Occipital lobe (tissue), 3 donors: ENCODE measurements at places on chromosomes 13 and 19. TPM values are rescaled to one million over a fixed set of nuclear protein-coding genes. Genes with fewer than 3 reads are reported as not detected.

- no peak for DNase-seq
Observed at GRCh38 chr13:22517544-22517943, 663.2 kb upstream of the SGCG start.

- DNase-seq: no peak
Observed at GRCh38 chr19:1685046-1685445, 32.6 kb upstream of the TCF3 start.

DNA sequence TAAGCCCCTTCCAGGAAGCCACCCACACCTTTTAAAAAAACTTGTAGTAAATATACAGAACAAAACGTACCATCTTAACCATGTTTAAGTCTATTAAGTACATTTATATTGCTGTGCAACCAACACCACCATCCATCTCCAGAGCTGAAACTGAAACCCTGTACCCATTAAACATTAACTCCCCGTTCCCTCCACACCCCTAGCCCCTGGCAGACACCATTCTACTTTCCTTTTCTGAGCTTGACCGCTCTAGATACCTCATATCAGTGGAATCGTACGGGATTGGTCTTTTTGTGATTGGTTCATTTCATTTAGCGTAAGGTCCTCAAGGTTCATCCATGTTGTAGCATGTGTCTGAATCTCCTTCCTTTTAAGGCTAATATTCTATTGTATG, 13.0 kb upstream of the SPATA13 start:
- no peak for DNase-seq

DNA sequence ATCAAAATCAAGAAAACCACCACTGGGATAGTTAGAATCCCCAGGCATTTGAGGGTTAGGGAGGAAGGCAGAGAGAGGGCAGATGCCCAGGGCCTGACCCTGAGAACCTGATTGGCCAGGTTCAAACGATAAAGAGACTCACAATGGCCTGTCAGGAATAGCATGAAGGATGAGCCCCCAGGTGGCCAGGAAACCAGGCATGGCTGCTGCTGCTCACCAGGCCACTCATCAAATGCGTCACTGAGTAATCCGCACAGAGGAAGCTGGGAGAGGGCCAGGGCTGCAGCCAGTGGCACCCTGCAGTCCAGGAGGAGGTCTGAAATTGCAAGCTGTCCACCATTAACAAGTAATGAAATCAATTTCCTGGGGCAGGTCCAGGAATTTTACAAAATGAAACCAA, 111.3 kb downstream of the KATNAL1 start:
- DNase-seq: no peak

DNA sequence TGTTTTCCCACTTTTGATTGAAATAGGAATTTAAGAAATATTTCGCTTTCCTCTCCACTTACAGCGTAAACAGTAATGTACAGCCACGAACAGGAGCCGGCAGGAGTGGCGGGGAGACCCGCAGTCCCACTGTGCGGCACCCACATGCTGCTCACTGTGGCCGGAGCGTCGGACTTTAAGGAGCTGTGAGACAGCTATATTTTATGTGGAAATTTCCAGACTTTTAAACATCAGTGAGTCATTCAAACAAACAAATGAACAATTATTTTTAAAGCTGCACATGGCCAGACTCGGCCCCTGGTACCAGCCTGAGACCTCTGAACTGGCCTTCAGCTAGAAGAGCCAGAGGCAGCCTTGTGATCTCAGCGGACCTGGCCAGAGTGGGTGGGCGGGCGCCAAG, 52.5 kb downstream of the CRYL1 start:
- DNase-seq: no peak

- DNase-seq: no peak
Observed at GRCh38 chr13:84648069-84648640, 765.9 kb upstream of the SLITRK1 start.

The KIR2DL4 gene
- not detected for total RNA-seq

The KCNJ14 gene
- 0.47 TPM for total RNA-seq
